DMS53 (cell line): ENCODE measurements at places on chromosomes 11 and 22.

GRCh38 chr22:20983081-20983771, 1.1 kb downstream of the LZTR1 start:
- no peak for DNase-seq

DNA sequence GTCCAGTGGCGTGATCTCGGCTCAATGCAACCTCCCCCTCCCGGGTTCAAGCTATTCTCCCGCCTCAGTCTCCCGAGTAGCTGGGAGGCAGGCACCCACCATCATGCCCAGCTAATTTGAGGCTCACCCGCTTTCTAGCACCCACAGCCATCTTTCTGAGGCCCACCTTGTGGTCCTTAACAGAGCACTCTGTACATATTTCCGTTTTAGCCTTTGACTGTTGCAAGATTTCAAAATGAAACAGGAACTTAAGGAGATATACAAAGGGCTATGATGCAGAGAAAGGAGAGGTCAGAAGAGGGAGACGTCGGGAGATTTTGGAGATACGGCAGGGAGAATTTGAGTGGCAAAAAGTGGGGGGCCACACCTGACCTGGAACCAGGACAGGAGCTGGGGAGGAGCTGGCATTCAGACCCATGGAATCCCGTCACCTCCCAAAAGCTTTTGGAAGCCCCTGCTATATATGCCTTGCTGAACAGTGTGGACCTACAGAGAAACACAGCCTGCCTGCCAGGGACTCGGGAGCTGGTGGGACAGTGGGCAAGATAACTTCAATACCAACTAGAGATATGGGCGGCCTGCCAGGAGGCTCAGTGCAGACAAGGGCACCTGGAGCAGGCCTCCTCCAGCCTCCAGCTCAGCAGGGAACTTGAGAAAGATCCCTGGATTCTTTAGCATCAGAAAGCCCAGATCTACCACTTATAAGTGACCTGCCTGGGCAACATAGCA, 8.0 kb upstream of the CLCF1 start:
- no peak for DNase-seq

DNA sequence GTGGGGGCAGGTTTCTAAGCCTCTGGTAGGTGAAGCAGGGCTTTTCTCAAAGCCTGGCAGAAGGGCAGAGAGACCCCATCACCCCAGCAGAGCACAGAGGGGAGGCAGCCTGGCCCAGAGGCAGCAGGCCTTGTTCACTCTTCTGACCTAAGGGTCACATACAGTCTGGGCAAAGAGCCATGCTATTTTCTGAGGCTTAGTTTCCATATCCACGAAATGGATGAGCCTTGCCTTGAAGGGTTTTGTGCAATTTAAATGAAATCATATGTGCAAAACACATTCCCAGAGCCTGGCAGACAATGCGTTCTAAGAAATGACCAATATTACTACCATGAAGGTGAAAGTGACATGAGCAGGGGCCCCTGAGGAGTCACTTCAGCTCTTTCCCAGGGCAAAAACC, 44.5 kb downstream of the HIRA start:
- no peak for DNase-seq

DNA sequence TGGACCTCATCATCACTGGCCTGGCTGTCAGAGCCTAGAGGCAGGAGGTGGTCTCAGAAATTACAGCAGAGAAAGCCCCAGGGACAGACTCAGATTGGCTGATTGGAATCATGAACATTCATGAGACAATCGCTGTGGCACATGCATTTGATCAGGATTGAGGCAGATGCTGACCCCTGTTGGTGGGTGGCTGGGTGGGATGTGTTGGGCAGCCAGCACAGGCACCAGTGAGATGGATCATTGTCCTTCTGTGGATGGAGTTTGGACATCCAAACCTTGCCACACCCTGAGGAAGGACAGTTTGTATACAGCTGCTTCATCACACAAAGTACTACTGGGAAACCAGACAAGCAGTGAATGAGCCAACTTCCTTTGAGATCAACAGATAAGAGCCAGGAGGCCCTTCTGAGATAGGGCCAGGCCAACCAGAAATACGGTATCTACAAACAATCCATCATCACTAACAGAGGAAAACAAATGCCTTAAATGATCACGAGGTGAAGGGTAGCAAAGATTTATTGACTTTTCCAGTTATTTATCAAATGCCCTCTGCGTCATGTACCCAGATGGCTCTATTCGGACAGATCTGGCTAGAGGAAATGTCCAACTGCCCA, 17.3 kb downstream of the COMMD9 start:
- no peak for DNase-seq

DNA sequence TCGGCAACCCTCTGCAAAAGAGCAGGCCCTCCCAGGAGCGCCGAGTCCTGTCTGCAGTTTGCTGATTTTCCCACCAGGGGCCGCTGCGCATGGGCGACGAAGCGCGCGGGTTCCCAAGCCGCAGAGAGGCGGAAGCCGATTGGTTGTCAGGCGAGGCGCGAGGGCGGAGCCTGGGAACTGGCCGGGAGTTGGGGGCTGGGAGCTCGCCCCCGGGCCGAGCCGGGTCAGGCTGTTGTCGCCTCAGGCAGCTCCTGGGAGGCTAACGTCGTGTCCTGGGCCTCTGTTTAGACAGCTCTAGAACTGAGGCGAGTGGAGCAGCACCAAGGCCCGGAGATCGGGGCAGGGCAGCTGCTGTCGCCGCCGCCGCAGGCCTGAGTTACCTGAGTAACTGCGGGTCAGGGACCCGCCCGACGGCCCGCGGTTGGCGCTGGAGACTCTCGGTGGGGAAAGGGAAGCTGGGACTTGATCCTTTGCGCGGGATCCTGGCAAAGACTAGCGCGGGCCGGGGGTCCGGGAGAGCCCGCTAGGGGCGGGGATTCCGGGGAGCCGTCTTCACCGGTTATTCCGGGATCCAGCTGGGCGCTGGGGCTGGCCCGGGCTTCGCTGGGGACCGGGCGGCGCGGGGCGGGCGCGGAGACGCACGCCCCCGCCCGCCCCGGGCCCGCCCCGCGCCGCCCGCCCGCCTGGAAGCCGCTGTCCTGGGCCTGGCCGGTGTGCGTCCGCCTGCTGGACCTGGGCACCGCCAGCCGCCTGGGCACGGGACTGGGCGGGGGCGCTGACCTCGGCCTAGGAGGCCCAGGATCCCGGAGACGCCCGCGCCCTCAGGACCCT, at the start of gene STIM1:
STIM1 (plus strand) TSS at position 688 of the 831 bp plus-strand sequence. CDS start 607 bp downstream, outside the sequence.
- peak; percentile 96 for DNase-seq

- no peak for DNase-seq
Observed at GRCh38 chr11:84522331-84522730, 1104.8 kb downstream of the DLG2 start.
